ENCODE measurements at places on chromosomes 2 and 18.

DNA sequence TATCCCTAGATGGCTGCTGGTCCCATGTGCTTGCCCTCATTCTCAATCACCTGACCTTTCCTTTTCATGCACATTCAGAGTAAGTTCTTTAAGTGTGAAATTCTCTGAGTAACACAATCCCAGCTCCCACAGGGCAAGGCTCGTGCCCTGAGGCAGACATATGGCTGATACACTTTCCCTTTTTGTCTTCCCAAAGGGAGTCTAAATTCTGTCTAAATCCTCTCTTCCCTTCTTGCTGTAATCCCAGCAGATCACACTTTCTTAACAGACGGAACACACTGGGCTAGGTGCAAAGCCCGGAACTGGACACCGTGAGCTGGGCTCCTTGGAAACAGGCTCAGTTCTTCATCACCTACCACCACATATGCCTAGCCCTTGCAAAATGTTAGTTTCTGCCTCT lies 147.6 kb downstream of the GALNT14 start:
- DNase-seq: no peak

- DNase-seq: no peak
These were observed 165.6 kb downstream of the INHBB start for GRCh38 chr2:120511536-120511935.

GRCh38 chr18:65725251-65726050 lies 25.4 kb upstream of the CDH7 start:
- no peak for DNase-seq

- DNase-seq: no peak
These were observed 127.8 kb downstream of the TTC27 start for GRCh38 chr2:32755666-32756065.

DNA sequence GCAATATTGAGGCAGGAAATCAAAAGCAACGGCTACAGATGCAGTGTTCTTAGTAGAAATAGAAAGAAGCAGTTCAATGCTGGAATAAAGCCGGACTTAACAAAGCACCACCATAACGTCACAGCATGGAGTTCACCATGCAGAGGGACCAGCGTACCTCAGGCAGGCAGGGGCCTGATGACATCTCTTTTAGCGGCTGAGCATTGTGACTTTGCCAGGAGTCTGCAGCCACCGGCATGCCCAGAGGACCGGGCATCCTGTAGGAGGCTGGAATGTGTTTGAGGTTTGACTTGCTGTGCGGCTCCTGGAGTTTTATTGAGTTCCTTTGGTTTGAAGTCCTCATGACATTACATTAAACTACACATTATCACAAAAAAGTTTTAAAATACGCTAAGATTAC lies 139.8 kb downstream of the UXS1 start:
- DNase-seq: no peak

- no peak for DNase-seq
These were observed 176.1 kb upstream of the ZFP36L2 start for GRCh38 chr2:43402452-43402937.

- no peak for DNase-seq
These were observed 55.7 kb downstream of the KLHL14 start for GRCh38 chr18:32717126-32717525.

DNA sequence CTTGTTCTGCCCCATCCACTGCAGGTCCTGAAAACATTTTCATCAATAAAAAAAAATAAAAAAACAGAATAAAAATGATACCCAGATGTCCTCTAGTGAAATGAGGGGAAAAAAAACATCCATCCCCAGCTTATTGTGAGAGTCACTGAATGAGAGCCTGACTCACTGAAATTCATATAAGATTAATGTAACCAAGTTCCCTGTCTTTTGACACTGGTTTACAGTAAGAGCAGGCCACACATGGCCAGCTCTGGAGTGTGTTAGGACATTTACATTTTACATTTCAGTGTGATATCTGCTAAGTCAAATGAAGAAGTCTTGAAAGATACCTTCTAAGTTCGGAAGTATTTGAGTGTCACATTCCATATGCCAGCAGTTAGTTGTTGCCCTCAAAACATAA lies 21.1 kb upstream of the IL18R1 start:
- DNase-seq: no peak

DNA sequence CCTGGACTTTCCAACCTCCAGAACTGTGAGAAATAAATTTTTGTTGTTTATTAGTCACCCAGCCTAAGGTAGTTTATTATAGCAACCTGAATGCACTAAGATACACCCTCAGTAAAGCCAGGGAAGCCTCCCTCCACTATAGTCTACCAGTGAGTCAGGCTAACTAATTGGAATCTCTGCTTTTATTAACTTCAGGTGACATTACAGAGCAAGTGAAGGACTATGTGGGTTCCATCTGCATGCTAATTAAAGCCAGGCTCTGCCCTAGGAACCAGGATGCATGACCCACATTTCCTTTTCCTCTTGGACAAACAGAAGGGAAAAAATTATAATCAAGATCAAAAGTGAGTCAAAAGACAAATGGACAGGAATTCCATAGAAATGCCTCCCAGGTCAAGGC lies 56.1 kb downstream of the ZC3H8 start:
- no peak for DNase-seq

DNA sequence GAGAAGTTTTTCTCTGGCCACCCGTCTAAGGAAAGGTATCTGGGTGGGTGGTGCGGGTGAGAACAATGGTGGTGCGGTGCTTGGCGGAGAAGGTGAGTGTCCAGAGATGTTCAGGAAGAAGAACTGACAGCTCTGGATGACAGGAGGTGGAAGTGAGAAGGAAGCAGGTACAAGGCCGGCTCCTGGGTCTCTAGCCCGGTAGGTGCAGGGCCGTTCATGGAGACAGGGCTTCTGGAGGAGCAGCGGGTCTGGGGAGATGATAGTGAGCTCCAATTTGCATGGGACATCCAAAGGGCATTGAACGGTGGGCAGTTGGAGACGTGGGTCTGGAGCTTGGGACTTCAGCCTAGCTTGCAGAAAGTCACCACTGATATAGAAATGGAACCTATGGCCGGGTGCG lies 979 bp upstream of the FAHD2B start:
- no peak for DNase-seq

DNA sequence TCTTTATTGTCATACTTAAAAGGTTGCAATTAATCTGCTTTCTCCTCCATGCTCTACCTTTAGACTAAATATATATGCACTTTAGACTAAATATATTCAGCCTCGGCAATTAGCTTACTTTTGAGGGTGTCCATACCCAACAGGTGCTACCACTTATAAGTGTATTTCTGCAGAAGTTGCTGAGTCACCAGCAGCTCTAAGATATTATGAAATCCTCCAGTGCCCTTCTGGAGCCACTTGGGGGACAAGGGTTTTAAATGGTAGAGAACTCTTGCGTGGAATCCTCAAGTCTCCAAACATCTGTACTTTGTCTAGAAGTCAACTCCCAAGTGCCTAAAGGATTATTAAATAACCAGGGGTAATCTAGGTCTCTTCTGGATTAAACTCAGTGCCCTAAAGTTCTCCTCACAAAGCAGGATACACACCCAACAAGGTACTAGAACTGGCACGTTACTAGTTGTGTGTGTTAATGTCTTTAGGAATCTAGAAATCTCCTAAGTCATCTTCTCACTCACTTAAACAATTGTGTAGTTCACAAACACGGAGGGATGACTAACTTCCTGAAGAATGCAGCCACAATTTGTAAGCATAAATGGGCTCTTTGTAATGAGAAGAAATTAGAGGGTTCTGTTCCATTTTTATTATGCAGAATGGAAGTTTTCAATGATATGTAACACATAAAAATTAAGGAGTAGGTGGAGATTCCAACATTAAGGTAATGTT lies 159.7 kb downstream of the CD226 start:
- DNase-seq: no peak

GRCh38 chr2:75751360-75751759 lies 40.6 kb upstream of the GCFC2 start:
- no peak for DNase-seq

- DNase-seq: no peak
These were observed 76.0 kb upstream of the SMAD7 start for GRCh38 chr18:49026501-49027373.

- no peak for DNase-seq
These were observed 40.6 kb downstream of the LCLAT1 start for GRCh38 chr2:30487603-30488002.

- no peak for DNase-seq
These were observed 13.4 kb downstream of the FMNL2 start for GRCh38 chr2:152348388-152348787.

DNA sequence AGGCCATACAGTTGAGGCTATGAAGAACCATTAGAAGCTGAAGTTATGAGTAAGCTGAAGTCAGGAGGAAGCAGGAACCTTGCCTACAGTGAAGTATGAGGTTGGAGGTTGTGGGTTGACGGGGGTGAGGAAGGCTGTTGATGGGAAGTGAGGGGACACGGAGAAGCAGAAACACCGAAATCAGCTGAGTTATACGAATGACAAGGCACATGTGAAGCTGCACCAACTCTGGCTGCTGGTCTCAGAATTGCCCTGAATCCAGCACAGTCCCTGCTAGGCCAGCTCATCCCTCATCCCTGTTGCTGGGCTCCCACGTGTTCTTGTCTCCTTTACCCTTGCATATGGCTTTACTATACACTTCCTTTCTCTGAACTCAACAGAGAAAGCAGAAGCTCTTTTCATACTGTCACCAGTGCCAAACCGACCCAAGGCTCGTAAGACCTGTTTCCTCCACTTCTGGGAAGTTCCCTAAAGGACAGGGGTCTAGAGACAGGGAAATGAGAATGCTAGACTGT lies 9.2 kb upstream of the TMEM247 start:
- no peak for DNase-seq

GRCh38 chr2:84083984-84084383 lies 375.1 kb downstream of the SUCLG1 start:
- DNase-seq: no peak

DNA sequence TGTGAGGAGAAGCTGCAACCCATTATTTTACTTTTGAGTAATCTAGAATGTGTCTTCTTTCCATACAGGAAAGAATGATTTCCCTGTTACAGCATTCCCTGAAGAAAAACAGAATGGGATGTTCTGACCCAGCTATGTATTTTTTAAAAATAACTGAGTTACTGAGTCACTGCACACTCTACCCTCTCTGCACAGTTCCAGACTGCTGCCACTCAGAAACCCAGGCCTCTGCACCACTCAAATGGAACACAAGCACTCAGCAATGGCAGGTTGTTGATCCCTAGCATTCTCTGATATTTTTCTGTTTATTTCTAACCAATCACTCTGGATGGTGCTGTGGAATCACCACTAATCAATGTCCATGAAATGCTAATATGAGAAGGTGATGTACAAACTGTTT lies 1300.0 kb upstream of the FAM98A start:
- DNase-seq: no peak

DNA sequence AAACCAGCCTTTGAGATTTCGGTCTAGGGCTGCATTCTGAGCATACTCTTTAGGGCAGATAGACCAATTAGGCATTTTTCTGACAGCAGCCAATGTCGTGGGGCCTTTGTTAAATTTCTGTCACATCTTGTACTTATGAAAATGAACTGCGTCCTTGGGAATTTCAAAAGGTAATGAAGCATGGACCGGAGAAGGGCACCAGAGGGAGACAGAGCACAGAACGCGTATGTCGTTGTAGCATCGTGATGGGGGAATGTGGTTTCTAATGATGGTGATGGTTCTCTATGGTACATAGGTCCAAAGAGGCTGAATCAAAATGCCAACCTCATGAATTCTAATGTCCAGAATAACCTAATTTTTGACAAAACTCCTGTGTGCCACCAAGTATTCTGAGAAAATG lies 483.9 kb upstream of the CRIM1 start:
- no peak for DNase-seq

- DNase-seq: no peak
These were observed 40.4 kb upstream of the ANKRD62 start for GRCh38 chr18:12053289-12053688.
